ENCODE measurements at places on chromosomes 1 and 21. TPM values are rescaled to one million over a fixed set of nuclear protein-coding genes. Genes with fewer than 3 reads are reported as not detected.

CADM3 gene
- 207 TPM for total RNA-seq

TMEM200B gene
- total RNA-seq, result not detected

MSH4 gene
- total RNA-seq, result 0.17 TPM

KRTCAP2 gene
- 383 TPM for total RNA-seq

TAS1R1 gene
- total RNA-seq, result not detected

KCNH1 gene
- total RNA-seq, result 0.17 TPM

ISG15 gene
- 8.8 TPM for total RNA-seq

SYT14 gene
- total RNA-seq, result 0.79 TPM

FLG2 gene
- not detected for total RNA-seq

KANK4 gene
- total RNA-seq, result 0.20 TPM

DCST1 gene
- 0.21 TPM for total RNA-seq

SPOCD1 gene
- total RNA-seq, result 0.47 TPM

OLIG2 gene
- total RNA-seq, result not detected

PRAMEF26 gene
- not detected for total RNA-seq

DNA sequence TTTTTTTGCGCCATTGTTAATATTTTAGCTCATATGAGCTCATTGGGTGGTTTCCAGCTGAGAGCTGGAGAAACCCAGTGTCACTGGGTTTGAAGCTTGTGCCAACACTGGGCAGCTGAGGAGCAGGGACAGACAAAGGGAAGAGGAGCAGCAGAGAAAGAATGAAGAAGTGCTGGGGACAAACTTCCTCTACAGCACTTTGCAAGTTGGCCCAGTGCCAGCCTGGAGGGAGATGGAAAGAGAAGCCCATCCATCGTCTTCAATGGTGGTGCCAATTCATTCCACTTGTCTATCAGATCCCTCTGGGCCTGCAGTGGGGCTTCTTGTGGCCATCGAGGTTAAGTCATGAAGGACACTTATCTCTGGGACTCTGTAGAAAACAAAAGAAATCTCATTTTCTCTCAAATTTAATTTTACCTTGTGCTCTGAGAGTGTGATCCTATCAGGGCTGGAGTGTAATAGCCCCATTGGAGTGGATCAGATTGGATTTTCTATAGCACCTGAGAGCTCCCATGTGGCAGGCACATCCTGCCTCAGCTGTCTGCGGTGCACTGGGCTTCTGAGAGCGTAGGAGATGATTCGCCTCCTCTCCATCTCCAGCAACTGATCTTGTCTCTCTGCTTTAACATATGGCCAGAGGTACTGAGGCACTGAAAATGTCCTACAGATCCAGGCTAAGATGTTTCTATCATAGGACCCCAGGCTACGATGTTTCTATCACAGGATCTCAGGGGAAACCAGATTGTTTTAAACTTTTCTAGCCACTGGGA is 114.7 kb downstream of the TNR start:
- no peak for DNase-seq

- no peak for DNase-seq
Observed at GRCh38 chr1:180762796-180763195, 131.0 kb downstream of the XPR1 start.

- peak; percentile 46 for DNase-seq
Observed at GRCh38 chr1:118945489-118945888, 42.7 kb downstream of the TBX15 start.

DNA sequence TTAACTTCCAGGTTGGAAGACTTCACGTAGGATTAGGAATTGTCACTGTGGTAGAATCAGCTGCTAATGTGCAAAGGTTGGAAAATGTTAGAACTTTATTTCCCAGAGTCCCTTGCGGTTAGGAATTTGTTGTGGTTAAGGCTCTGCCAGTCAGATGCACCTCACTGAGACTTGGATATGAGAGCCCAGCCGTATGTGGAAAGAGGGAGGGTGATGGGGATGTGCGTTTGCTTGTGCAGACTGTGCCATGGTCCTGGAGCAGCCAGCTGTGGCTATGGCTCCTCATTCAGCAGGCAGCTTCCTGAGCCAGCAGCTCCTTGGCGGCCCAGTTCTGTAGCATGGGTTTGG is 12.5 kb downstream of the S100A10 start:
- peak; percentile 64 for DNase-seq

GRCh38 chr1:204307334-204307883 is 52.3 kb downstream of the PLEKHA6 start:
- no peak for DNase-seq

DNA sequence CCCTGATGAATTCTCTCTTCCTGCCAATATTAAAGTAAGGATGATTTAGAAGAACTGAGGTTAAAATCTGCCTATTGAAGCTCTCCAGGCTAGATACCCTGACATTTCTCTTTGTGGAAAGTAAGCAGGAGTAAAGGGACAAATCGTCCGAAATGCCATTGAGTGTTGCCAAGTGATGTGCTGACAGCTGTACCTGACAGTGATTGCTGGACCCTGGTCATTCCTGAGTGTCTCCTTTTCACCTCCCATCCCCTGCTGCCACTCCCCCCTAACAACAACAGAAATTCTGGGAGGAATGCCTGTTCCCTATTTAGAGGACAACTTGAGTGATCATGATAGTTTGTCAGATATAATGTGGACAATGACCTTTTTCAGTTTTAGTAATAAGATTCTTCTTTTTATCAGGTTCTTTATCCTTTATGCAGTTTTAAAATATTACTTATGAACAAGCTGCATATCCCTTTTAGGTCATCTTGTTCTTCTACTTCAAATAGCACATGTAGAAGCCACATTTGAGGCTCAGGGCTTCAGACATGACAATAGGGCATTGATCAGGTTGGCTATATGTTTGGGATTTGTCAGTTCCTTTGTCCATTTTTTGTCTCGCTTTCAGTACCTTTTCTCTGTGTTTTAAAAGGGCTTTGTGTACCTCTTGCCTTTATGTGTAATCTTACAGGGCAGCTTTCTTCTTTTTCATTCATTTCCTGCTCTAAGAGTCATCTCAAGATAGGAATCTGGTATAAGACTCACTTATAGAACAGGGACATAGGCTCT is 56.0 kb downstream of the ITSN1 start:
- no peak for DNase-seq

DNA sequence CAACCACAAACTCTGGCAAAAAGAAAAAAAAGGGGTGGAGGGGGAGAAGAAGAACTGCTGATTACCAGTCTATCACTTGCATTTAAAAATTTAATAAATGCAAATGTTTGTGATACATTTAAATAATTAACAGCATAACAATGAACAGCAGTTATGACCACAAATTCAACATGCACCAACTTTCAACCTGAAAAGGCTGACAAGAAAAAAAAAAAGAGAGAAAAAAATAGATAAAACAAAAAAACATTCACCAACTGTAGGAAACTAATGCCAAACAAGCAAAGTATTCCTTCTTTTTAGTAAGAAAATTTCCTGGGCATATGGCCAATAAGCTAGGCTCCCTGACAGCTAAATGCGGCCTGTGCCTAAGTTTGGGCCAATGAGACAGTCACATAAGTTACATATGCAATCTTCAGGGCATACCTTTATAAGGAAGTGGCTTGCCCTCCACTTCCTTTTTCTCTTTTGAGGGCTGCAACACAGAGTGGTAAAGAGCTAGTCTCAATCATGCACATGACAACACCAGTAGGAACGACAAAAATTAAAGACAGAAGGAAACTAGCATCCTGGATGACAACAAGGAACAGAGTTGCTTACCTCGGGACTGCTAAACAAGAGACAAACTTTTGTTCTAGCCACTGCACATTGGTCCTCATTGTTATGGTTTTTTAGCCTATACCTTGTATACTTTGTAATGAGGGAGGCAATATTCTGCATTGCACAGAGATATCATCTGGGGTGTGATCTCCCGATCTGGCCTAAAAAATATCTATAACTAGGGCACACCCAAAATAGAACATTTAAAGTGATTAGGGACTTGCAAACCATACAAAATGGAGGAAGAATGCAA is 24.2 kb upstream of the PHTF1 start:
- peak; percentile 50 for DNase-seq

- DNase-seq, result no peak
Observed at GRCh38 chr1:66143651-66144050, 351.0 kb downstream of the PDE4B start.

DNA sequence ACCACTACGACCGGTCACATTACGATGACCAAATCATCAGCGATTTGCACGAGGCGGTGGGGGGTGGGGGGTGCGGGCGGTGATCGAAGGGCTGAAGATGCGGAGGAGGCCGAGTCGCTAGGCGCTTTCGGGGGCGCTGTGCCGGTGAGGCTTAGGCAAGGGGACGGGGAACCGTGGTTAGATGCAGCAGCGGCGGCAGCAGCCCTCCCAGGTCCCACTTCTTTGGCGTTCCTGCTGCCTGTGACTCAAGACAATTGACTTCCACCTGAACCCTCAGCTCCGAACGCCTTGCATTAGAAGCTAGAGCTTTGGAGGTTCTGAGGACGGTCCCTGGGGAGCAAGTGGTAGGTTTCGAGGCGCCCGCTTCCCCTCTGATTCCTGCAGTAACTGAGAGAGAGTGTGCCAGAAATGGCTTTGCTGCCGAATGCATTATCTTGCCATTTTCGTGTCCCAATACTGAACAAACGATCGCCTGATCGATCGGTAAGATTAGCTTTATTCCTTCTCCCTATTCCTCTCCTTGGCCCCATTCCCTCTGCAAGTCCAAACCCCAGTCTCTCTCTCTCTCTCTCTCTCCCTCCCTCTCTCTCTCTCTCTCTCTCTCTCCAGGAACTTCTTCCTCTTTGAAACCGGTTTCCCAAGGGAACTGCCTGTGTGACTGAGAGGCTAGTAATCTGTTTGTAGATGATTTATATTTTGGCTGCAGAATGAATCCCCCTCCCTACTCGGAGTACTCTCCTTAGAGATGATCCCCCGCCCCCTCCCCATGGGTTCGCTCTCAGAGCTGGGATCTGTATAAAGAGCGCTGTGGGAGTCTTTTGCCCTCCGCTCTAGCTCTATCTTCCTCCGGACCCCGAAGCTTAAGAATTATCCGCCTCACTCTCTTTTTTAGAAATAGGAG is 735 bp upstream of the BRINP3 start:
- peak; percentile 64 for DNase-seq

DNA sequence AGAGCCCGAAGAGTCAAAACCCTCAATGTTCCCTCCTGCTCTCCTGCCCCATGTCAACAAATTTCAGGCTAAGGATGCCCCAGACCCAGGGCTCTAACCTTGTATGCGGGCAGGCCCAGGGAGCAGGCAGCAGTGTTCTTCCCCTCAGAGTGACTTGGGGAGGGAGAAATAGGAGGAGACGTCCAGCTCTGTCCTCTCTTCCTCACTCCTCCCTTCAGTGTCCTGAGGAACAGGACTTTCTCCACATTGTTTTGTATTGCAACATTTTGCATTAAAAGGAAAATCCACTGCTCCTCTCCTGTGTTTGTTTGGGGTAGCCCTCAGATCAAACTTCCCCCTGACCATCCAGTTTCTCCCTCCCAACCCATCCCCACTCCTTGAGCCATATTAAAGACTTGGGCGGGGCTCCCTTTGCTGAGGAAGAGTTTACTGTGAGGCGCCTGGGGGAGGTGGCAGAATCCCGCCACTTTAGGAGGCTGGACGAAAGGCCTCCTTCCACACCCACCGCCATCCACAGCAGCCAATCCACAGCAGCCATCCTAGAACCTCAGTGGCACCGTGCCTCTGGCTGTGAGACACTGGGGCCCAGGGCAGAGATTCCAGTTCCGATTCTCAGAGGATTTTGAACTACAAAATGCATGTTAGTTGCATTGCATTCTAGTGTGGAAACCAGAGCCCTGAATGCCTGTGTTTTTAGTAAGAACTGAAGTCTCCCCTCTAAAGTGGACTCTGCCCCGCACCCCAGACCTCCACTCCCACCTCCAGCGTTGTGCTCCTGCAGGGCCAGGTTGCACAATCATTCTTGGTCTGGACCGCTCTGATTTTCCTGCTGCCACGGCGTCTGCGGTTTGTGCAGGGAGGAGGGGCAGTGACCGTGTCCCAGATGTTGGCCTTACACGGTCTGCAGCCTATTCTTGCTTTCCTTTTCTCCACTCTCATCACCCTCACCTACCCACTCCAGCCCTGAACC is 3.0 kb downstream of the OLFML3 start:
- peak; percentile 72 for DNase-seq

DNA sequence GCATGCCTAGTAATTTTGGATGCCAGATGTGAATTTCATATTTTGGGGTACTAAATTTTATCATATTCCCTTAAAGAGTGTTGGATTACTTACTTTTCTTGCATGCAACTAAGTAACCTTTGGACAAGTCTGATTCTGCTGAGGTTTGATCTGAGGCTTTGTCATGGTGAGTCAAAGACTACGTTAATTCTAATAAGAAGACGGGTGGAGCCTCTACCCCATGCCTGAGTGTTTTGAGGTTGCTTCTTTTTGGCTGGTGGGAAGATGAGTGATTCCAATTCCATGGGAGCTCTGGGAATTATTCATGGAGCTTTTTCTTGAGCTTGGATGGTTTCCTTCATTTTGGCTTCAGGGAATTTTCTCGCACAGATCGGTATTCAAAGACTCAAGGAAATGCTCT is 11.6 kb upstream of the PCP4 start:
- no peak for DNase-seq

GRCh38 chr1:52588027-52588426 is 14.1 kb upstream of the GPX7 start:
- no peak for DNase-seq

- no peak for DNase-seq
Observed at GRCh38 chr1:8019229-8019620, 6.9 kb downstream of the ERRFI1 start.
